ENCODE measurements at places on chromosomes 1 and 21.

- DNase-seq: no peak
Observed at GRCh38 chr1:181296180-181296579, 187.1 kb upstream of the CACNA1E start.

GRCh38 chr1:87106867-87107266 lies 192.4 kb downstream of the HS2ST1 start:
- no peak for DNase-seq

DNA sequence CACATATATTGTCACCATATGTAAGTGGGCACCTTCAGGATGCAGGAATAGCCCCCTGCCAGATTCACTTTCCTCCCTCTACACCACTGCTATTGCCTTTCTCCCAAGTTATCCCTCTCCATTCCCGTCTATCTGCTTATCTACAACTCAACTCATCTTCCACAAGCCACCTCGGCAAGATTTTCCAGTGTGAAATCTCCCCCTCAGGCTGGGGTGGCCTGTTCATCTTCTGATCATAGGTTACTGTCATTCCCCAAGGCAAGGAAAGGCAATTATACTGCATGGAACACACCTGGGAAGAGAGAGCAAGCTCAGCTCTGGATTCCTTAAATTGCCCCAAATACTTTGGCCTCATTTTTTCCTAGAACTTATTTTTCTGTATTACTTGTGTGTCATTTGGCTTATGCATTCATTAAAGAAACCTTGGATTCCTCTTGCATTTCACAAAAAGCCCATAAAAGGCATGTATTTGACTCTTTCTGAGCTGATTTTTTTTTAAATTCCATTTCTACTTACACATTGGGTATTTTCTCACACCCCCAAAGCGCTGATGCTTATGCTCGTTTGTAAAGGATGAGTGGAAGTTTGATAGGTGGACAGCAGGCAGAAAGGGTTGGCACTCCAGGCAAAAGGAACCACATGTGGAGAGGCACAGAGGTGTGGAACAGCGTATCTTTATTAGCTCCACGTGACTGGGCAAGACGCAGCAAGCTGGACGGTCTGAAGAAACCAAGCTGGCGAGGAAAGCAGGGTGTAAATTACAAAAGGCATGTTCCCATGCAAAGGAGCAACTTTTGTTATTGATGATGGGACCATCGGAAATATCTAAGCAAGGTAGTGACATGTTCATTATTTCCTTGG lies 169.7 kb upstream of the RAB4A start:
- DNase-seq: no peak

DNA sequence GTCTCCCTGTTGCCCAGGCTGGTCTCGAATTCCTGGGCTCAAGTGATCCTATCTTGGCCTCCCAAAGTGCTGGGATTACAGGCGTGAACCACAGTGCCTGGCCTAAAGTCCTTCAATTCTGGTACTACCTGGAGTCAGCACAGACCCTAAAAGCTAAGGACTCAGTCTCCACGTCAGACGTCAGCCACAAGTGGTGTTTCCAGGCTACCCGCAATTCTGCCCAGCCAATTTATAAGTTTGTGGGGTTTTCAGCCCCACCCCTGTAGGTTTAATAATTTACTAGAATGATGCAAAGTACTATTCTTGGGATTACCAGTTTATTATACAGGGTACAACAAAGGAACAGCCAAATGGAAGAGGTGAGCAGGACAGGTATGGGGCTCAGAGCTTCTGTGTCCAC lies 10.6 kb upstream of the DIP2A start:
- no peak for DNase-seq

DNA sequence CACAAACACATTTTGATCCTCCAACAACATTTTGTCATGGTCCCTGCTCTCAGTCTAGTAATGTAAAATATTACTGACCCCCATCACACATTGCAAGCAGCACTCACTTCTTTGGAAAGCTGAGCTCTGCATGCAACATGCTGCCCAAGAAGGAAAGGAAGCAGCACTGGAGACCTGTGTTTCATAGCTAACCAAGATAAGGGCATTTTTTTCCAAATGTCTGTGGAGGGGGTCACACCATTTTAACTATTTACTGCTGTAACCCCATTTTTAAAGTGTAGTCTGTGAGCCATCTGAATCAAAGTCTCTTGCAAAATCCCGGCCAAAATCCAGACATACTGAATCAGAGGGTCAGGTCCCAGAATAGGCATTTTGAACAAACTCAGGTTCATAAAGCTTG lies 4.5 kb upstream of the RASSF5 start:
- no peak for DNase-seq

- no peak for DNase-seq
Observed at GRCh38 chr1:8109216-8109615, 83.1 kb upstream of the ERRFI1 start.

- DNase-seq: no peak
Observed at GRCh38 chr1:42085596-42085995, 67.6 kb upstream of the GUCA2B start.

DNA sequence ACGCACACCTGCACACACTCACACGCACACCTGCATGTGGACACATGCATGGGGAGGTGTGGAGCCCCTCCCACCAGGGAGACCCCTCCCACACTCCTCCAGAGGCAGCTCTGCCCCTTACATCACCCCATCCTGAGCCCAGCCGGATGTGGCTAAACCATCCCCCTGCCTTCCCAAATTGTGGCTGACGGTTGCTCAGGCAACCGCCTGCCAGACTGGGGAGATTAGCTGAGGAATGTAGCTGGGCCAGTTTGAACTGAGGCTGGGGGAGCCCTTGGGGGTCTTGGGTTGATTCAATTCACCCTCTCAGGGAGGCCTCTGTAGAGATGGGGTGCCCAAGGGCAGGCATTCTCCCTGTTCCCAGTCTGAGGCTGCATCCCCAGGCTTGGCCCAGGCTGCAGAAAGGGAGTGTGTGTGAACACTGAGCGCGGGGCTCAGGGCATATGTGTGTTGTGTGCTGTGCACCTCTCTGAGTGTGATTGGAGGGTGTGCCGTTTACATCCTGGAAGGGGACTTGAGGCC lies 12.9 kb downstream of the PTPRU start:
- no peak for DNase-seq

- no peak for DNase-seq
Observed at GRCh38 chr1:25040122-25040685, 110.1 kb upstream of the RUNX3 start.

DNA sequence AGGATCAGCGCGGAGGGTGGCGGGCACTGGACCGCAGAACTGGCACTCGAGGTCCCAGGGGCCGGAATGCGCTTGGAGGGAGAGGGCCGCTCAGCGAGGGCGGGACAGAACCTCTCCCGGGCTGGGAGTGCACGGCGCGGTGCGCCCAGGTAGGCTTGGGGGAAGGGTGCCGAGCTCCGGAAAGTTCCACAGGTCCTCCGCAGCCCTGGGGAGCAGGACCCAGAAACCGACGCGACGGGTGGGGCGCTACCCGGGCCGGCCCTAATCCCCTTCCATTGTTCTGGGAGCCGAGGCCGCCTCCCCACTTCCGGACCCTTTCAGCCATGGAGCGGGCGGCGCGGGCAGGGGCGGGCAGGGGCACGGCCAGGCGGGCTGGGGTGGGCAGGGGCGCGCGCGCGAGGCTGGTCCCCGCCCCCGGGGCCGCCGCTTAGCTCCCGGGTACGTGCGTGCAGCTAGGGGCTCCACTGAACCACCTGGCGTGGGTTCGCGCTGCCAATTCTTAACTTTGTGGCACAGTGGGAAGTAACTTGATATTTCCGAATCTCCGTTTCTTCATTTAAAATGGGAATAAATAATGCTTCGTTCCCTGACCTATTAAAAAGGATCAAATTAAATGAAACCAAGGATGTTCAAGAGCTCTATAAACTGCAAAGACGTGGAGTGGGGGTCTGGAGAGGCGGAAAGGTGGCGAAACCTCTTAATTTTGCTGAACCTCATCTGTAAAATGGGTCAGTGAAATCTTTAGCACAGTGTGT lies 20.7 kb downstream of the LGR6 start:
- DNase-seq: no peak

DNA sequence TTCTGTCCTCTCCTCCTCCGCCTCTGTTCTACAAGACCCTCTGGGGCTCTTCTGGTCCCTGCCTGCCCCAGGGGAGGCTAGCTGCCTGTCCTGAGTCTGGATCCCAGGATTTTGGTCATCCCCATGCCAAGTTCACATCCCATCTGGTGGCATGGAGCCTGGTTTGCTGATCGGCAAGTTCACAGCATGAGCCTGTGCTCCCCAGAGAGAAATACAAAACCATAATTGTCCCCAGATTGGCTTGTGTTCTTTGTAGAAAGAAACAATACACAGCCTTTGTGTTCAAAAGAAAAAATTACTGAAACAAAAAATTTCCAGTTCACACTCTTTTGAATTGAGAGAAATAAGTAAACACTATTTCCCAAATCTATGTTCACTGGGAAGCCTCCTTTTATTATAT lies 149.4 kb upstream of the ZC3H12A start:
- no peak for DNase-seq

- DNase-seq: no peak
Observed at GRCh38 chr21:41242238-41242829, 74.3 kb upstream of the FAM3B start.

- DNase-seq: no peak
Observed at GRCh38 chr1:14413819-14414490, 184.5 kb upstream of the KAZN start.

DNA sequence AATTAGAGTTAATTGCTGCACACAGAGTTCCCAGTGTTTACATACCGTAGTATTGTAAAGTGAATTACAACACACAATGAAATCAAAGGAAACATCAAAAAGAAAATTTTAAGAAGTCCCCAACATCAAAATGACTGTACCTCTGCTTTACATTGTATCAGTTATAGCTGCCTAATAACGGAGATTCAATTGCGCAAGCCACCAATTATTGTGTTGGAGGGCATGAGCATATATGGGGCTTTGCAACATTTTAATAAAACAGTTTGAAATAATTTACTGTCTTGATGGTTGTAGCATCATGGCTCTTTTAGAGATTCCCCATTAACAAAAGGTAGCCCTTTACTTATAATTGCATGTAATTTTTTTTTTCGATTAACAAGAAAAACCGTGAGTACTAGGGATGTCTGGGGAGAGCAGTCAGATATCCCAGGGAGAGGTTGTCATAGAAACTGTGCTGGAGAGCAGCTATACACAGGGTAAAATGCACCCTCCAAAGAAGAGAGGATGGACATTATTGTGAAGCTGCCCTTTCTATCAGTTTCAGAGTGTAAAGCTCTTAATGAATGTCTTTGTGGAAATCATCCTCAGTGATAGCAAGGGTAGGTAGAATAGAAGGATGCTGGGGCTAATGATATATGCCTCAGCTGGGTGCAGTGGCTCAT lies 55.9 kb upstream of the BTG3 start:
- no peak for DNase-seq

GRCh38 chr1:205436776-205437410 lies 15.0 kb upstream of the LEMD1 start:
- no peak for DNase-seq

- no peak for DNase-seq
Observed at GRCh38 chr1:220775240-220775853, 11.4 kb upstream of the MTARC1 start.

DNA sequence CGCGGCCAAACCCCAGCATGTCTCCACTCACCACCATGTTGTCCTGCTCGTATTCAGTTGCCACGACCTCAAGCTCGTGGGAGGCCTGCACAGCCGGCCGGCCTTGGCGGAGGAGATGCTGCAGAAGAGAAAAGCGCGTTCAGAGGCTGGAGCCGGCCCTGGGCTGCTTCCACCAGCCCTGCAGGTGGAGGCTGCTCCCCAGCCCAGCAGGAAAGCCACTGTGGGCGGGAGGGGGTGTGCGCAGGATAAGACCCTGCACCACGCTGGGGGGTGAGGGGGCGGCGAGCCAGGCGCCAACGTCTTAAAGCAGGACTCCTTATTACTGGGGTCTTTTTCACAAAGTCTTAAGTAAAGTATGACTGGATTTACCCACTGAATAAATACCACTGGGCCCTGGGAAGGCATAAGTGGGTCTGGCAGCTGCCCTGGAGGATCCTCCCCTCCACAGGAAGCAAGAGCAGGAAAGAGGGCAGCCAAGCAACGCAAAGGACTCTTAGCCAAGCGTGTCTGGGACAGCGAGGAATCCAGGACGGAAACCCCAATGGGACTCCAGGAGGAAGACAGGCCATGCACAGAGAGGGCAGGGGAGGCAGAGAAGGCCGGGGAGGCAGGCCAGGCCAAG lies 104.8 kb downstream of the NPHP4 start:
- DNase-seq: no peak

GRCh38 chr1:30750731-30751291 lies 6.8 kb downstream of the LAPTM5 start:
- DNase-seq: no peak

DNA sequence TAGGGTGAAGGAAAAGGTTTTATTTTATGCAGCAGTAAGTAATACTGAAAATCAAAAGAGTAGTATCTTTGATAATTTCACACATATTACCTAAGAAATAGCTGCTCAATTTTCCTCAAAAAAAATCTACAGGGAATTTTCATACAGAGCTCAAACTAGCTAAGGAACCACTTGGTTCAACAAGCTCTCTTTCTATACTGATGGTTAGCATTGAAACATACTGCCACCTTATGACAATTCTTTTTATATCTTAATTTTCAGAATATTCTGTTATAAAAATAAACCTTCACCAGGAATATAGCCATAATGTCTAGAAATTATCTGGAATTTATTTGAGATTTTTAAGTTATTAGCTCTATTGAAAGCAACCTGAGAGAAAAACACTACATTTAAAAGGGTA lies 142.1 kb downstream of the DPYD start:
- DNase-seq: no peak

GRCh38 chr21:41837756-41838297 lies 41.3 kb downstream of the PRDM15 start:
- no peak for DNase-seq

DNA sequence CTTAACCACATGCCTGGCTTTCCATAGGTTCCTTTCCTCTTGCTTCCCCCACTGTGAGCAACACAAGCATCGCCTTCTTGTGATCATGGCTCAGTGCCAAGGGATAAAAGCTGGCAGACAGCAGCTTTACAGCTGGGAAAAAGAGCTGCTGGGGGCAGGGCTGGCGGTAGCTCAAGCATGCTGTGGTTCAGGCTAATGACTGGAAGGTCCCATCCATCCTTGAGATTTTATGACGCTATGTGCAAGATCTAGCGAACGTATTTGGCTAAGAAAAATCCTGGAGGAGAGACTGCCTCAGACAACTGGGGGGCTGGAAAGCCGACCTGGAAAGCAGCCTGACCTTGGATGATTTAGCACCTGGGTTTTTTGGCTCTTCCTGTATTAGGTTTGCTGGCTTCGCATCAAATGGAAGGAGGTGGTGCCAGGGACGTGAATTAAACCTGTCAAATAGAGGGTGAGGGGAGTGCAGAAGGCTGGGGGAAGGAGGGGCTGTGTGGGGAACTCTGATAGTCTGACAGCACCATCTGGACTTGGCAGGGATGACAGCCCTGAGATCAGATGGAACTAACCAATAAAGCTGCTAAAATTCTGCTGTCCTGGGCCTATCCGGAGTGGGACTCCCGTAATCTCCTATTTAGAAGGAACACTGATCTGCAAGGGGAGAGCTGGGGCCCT lies 34.8 kb downstream of the ZMYND12 start:
- DNase-seq: no peak

DNA sequence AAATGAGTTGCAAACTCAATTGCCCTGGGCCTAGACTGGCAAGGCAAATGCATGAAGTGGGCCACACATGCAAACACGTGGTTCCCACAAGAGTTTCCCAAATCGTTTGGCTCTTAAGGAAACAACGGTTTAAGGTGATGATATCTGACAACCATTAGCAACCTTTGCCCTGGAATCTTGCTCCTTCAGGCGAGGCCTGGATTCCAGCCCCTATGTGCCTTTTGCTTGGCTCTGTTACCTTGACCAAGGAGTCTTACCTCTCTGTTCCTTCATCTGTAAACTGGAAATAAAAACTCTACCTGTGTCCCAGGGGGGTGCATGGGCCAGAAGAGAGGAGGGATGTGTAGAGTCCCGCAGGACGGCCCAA lies 72.1 kb upstream of the CASZ1 start:
- no peak for DNase-seq
